Activated CD4-positive, alpha-beta T cell treated with anti-CD3 and anti-CD28 coated beads for 24 hours (primary cell): ENCODE measurements at places on chromosomes 3 and 15.
A peak's percentile ranks its signal among the peaks of the same experiment; 100 is the strongest.

DNA sequence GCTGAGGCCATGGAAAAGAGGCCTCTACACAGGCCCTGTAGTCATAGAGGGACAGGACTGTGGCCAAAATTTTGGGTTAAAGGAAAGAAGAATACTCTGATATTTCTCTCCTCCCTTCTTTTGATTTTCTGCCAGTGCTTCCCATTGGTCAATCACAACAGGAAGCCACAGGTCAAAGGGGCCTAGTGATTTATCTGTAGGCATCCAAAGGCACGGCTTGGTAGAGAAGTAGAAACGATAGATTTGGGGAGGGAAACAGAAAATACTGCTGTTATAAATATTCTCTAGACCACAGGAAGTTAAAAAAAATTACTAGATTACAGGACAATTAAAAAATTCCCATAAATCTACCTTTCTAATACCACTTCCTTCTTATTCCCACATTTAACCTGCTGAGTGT lies 1.7 kb upstream of the CCDC50 start:
- no peak for DNase-seq

DNA sequence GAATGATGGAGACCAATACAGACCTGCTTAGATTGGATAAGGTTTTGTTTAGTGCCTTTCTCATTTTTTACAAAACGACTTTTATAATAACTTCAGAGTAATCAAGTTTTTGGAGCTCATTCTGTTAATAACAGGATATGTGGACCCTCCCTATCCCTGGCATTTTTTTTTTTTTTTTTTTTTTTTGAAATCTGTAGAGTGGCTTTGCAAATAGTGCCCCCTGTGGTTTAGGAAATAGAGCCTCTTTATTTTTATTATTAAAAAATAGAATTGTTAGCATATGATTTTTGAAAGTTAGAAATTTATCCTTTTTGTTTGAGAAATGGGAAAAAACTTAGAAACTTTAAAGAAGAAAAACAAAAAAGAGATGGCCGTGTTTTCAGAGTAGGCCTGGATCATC lies 11.4 kb downstream of the SKIL start:
- no peak for DNase-seq

DNA sequence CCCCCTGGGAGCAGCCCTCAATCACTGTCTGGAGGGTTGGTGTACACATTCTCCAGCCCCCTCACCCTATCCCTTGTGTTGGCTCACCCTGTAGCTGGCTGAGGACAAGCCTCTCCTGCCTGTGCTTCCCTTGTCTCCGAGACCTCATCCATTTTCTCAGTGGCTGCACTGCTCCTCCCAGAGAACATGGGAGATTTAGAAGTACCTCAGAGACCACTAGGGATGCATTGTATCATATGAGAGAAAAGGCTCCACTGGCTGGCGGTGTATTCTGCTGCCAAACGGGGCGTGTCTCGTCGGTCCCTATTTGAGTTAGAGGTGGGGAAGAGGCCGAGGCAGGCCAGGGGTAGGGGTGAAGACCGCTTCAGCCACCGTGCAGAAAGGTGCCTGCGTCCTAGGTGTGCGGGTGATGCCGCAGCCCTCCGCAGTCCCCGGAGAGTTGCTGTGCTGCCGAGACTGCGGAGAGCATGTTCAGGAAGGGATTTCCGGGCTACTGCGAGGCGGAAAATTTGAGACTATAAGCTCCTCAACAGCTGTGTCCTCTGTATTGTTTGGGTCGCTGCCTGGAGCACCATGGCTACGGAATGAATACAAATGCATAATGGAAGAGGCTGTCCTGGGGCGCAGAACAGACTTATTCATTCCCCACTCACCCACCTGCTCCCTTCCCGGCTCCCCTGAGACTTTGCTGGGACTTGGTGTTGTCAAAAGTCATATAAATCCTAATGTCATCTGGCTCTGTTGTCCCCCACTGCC lies 43.8 kb downstream of the SPSB4 start:
- no peak for DNase-seq

GRCh38 chr15:68387381-68388143 lies 44.4 kb downstream of the ITGA11 start:
- no peak for DNase-seq

DNA sequence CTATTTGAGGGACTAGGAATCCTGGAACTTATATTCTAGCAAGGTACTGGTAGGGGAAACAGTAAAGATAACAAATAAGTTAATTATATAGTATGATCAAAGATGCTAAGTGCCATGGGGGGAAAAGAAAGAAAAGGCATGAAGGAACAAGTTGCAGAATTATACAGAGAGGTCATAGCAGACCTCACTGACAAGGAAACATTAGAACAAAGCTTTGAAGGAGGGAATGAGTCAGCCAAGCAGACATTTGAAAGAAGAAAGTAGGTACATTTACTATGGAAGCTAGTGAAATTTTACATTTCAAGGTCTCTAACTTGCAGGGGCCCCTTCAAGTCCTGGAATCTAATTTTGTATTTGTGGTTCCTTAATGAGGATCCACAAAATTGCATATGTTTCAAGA lies 57.2 kb upstream of the TIPARP start:
- DNase-seq, result no peak

GRCh38 chr15:77474310-77474988 lies 53.8 kb downstream of the HMG20A start:
- no peak for DNase-seq

GRCh38 chr3:194255252-194256039 lies 95.7 kb downstream of the CPN2 start:
- peak; percentile 41 for DNase-seq
